ENCODE measurements at places on chromosomes 12 and 14.

DNA sequence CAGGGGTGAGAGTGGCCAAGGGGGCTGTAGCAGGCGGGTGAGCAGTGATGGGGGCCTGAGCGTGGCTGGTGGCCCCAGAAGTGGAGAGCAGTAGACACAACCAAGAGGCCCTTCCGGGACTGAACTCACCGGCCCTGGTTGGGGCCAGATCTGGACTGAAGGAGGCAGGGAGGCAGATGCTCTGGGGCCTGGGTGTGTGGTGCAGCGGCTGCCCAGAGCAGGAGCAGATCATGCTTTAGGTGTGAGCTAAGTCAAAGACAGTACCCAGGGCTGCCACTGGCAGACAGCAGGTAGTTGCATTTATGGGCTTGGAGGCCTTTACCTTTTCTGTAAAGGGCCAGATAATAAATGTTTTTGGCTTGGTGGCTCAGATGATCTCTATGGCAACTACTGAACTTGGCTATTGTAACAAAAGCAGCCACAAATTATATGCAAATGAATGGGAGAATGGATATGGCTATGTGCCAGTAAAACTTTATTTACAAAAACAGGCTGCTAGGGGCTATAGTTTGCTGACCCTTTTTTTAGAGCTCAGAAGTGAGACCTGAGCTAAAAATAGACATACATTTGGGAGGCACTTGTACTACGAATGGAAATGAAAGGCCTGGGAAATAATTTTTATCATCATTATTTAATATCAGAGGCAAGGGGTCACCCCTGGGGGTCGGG lies 25.6 kb downstream of the SETD1B start:
- DNase-seq: no peak

GRCh38 chr12:120324841-120325417 lies 2.6 kb downstream of the PLA2G1B start:
- no peak for DNase-seq

GRCh38 chr12:110179291-110179690 lies 55.1 kb downstream of the IFT81 start:
- DNase-seq: no peak

- no peak for DNase-seq
Measured at GRCh38 chr12:74725154-74725553, 187.5 kb downstream of the ATXN7L3B start.

DNA sequence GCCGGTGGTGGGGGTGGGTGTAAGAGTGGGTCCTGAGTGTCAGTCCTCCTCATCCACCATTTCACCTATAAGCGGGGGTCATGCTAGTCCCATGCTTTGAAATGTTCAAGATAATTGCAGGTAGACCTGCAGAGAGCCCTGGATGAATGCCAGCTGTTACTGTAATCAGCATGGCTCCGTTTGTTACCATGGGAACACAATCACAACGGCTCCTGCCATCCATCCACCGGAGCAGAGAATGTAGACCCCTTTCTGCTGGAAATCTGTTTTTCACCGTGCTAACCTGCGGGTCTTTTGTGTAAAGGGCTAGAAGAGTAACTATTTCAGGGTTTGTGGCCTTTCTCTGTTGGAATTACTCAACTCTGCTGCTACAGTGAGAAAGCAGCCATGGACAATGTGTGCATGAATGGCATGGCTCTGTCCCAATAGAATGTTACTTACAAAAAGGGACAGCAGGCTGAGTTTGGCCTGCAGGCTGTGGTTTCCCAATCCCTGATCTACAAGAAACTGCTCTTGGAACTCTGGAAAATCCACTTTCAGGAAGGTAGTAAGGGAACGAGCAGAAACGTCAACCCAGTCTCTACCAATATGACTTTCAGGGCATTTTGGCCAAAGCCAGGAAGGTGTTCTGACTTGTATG lies 36.1 kb downstream of the KCTD10 start:
- no peak for DNase-seq

DNA sequence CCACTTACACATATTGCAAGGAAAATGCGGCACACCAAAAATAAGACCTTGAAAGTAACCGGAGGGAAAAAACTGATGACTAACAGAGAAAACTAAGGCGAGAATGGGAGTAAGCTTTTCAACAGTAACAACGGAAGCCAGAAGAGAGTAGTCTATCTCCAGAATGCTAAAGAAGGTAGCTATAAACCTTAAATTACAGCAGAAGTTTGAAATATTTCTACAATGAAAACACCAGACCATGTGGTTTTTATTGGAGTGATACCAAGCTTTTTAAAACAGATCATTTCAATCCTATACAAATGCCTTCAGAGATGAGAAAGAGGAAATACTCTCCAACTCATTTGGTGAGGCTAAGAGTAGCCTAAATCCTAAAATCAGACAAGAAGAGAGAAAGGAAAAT lies 209.5 kb downstream of the ANO6 start:
- DNase-seq: no peak

DNA sequence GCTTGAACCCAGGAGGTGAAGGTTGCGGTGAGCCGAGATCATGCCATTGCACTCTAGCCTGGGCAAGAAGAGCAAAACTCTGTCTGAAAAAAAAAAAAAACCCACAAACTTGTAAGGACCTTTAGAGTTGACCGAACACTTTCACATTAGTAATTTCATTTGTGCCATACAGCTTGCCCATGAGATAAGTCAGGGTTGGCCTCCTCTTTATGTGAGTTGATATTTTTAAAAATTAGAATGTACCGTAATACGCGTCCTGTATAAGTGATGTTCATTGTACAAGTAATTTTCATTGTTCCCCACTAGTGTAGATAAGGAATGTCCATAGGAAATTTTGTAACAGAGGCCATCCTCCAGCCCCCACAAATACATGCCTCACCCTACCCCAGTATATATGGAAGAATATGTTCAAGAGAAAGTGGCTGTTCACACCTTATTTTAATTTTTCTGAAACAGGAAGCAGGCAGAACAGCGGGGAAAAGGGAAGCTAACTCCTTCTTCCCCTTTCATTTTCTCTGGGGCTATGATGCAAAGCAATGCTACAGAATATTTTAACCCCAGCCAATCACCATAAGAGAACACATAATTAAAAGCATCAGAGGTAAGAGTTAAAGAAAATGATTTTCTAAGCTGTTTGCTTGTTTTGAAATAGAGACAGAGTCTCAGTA lies 31.9 kb upstream of the HIF1A start:
- DNase-seq: no peak
